Esophagus mucosa (tissue), 1 donor: ENCODE measurements at places on chromosomes 4 and X. TPM values are rescaled to one million over a fixed set of nuclear protein-coding genes. Genes with fewer than 3 reads are reported as not detected.

DNA sequence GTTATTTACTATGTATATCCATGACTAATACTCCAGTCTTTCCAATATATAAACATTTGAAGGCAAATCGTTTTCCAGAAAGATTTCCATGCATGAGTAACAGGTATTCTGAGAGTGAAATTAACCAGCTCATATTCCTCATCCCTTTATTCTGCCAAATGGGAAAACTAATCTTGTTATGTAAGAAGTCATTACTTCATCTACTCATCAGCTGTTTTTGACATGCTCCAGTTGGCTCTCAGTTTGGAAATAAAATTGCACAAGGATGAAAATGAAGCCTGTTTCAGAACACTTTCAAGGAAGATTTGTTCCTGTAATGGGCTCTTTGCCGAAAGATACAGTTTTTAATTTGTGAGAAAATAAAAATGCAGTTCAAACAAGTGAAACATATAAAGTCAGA is 121.9 kb downstream of the KCTD8 start:
- no peak for ATAC-seq

Gene SEPTIN6
- total RNA-seq = 5.1 TPM

Gene ADRA2C
- 0.60 TPM for total RNA-seq

Gene FHIP1A
- total RNA-seq = 43.6 TPM

Gene PNMA5
- total RNA-seq = not detected

Gene PLK4
- 10.5 TPM for total RNA-seq

GRCh38 chr4:6199422-6199921 is 877 bp downstream of the JAKMIP1 start:
- ATAC-seq = no peak

Gene OTC
- total RNA-seq = not detected

Gene GLUD2
- 0.52 TPM for total RNA-seq

Gene GAGE12F
- total RNA-seq = not detected

- ATAC-seq = no peak
Measured at GRCh38 chr4:54060116-54060515, 4.3 kb downstream of the CHIC2 start.
